ENCODE measurements at places on chromosomes 11 and 22.
A peak's percentile ranks its signal among the peaks of the same experiment; 100 is the strongest.

DNA sequence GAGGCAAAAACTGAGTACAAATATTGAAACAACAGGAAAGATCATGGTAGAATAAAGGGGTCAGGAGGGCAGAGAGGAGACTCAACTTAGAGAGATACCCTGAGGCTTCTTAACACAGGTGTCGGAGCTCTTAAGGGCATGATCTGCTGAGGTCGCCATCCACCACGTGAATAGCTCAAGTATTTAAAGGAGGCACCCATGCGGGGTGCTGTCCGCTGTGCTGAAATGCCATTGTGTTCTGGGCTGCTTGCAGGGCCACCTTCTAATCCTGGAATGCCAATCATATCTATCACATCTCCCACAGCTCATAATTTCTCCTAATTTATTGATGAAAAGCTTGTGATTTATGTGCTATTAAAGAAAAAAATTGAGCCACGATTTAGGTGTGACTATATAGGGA is 90.2 kb downstream of the SEZ6L start:
- DNase-seq = no peak

- DNase-seq = no peak
Measured at GRCh38 chr11:57588046-57588710, 9.3 kb upstream of the SERPING1 start.

DNA sequence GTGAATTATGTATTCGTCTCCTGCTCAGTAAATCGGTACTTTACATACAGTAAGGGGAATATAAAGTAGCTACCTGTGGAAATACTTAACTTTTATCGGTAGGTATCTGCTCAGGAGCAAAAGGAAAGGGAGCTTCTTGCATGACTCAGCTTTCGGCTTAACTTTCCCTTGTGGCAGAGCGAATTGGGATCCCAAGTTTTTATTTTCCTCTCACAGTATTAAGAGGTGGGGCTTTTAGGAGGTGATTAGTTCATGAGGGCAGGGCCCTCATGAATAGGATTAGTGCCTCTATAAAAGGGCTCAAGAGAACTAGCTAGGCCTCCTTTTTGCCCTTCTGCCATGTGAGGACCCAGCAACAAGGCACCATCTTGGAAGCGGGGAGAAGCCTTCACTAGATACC is 18.7 kb downstream of the RCN1 start:
- no peak for DNase-seq

- DNase-seq = peak; percentile 85
Measured at GRCh38 chr11:69700278-69701140, 3.3 kb downstream of the FGF19 start.

GRCh38 chr11:131511794-131512193 is 141.4 kb downstream of the NTM start:
- peak; percentile 18 for DNase-seq

DNA sequence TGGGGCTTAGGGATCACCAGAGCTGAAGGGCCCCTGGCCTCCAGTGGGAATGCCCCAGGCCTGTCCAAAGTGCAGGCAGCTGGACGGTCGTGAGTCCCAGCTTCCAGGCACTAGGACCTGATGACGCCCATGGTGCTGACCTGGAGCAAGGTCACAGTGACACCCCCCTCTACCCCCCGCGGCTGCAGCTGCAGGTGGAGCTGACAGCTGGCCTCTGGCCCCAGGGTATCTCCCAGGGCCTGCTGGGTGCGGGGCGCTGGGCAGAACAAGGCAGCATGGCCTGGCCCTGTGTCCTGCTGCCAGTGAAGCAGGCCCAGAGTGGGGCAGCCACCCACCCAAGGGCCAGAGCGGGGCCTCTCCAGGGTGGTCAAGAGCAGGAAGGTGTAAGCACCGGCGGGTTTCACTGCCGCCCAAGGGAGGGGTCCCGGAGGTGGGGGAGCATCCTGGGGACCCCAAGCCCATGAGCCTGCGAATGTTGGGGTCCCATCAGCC is 553 bp upstream of the TCIRG1 start:
- no peak for DNase-seq

All from NCI-H1092 treated with DMSO at 0.1 percent for 48 hours (cell line).